PC-9 (cell line): ENCODE measurements at places on chromosomes 5 and 9. TPM values are rescaled to one million over a fixed set of nuclear protein-coding genes. Genes with fewer than 3 reads are reported as not detected.

EPB41L4B gene
- total RNA-seq, result 4.2 and 5.0 TPM in 2 replicates

IL13 gene
- total RNA-seq, result not detected in 2 replicates

TMC1 gene
- 5.5 and 9.0 TPM in 2 replicates for total RNA-seq

DNA sequence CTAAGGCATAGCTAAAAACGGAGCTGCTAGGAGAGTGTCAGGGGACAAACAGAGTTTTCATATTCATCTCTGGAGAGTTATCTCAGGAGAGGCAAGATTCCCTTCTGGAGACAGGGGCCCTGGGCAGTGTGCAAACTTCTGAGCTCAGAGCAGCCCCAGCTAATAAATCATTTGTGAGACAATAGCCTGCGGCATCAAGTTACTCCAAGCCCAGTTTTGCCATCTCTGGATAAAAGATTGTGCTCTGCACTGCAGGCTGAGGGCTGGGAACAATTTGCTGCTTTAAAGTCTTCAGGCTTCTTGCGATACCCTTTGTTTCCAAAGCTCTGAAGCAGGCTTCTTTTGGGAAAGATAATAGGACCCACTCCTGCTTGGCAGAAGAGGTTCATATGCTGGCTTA, 164.3 kb upstream of the BRINP1 start:
- no peak for DNase-seq
- H3K36me3 ChIP-seq, result no peaks in the 10 kb centered on the region
- H3K27me3 ChIP-seq, result no peaks in the 10 kb centered on the region
- H3K27ac ChIP-seq, result no peak overlapping the region
- H3K4me3 ChIP-seq, result no peak overlapping the region

DNA sequence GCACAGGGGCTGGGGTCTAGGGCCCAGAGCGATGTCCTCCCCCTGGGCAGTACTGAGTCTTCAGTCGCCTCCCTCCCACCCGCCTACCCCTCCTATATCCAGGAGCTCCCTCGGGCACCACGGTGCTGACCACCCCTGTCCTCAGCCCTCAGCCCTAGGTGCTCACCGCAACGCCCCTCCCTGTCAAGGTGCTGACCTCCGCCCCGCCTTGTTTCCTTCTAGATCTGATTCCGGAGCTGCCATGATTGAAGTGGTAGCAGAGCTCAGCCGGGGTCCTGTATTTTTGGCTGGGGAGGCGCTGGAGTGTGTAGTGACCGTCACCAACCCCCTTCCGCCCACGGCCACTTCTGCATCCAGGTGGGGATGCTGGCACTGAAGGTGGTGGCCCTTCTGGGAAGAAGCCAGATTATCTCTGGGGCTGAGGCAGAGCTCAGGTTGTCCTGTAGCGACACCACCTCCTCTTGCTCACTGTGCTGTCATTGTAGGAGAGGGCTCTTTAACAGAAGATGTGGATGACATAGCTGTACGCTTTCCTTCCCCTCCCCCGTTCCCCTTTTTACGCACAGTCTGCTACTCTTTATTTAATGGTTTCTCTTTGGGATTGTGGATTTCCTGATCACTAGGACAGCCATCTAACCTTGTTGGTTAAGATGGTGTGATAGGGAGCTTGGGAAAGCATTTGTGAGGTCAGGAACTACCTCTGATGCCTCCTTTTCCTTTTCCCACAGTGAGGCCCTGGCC, 598 bp downstream of the RGP1 start:
- DNase-seq, result no peak
- no peaks in the 10 kb centered on the region for H3K27me3 ChIP-seq
- peaks cover 23% of the 10 kb centered on the region for H3K4me1 ChIP-seq
- H3K36me3 ChIP-seq, result no peaks in the 10 kb centered on the region; the same call in 1 of the 2 replicates
- peak overlapping the region; percentile 79 for H3K4me3 ChIP-seq

GRCh38 chr9:134399435-134400056, 73.3 kb downstream of the RXRA start:
- H3K27ac ChIP-seq, result no peak overlapping the region
- no peaks in the 10 kb centered on the region for H3K36me3 ChIP-seq
- no peak overlapping the region for H3K4me3 ChIP-seq

DNA sequence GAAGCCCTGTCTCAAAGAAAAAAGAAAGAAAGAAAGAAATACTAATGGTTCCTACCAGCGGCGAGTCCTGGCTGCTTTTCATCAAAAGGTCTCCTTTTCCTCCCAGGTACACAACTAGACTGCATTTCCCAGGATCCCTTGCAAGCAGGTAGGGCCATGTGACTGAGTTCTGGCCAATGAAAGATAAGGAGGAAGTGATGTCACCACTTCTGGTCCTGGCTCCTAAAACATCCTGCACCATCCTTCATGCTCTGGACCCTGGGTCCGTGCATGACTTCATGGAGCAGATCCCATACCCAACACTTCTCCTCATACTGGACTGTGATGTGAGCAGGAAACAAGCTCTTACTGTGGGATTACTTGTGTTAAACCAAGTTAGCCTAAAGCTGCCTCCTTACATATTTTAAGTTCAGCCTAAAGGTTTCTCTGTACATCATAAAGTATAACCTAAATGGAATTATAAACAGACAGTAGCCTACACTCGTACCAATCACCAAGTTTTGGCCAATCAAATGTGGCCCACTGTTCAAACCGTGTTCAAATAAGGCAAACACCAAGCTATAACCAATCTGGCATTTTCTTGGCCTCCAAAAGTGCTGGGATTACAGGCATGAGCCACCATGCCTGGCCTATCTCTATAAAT, 30.2 kb upstream of the FUBP3 start:
- H3K36me3 ChIP-seq, result no peaks in the 10 kb centered on the region
- no peak for DNase-seq
- H3K4me1 ChIP-seq, result no peaks in the 10 kb centered on the region
- H3K4me3 ChIP-seq, result no peak overlapping the region

DNA sequence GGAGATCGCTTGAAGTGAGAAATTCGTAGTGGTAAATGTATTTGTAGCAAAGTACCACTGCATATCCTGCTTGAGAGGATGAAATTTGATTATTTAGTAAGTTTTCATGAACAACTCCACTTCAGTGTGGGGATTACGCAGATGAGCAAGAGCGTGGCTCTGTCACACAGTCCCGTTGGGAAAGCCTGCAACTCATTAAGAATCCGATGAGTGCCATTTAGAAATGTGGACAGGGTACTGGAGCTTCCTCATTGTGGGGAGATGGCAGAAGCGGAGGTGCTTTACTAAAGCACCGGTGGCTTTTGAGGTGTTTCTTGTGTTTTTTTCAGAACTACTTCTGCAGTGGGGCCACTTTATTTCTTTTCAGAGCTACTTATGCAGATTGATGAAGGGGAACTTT, 1.4 kb downstream of the TJP2 start:
- peak overlapping the region; percentile 97 for H3K27ac ChIP-seq
- DNase-seq, result no peak
- peak overlapping the region; percentile 70 for H3K4me3 ChIP-seq
- H3K4me1 ChIP-seq, result peaks cover 89% of the 10 kb centered on the region
